ENCODE measurements at places on chromosomes 2 and 18.

DNA sequence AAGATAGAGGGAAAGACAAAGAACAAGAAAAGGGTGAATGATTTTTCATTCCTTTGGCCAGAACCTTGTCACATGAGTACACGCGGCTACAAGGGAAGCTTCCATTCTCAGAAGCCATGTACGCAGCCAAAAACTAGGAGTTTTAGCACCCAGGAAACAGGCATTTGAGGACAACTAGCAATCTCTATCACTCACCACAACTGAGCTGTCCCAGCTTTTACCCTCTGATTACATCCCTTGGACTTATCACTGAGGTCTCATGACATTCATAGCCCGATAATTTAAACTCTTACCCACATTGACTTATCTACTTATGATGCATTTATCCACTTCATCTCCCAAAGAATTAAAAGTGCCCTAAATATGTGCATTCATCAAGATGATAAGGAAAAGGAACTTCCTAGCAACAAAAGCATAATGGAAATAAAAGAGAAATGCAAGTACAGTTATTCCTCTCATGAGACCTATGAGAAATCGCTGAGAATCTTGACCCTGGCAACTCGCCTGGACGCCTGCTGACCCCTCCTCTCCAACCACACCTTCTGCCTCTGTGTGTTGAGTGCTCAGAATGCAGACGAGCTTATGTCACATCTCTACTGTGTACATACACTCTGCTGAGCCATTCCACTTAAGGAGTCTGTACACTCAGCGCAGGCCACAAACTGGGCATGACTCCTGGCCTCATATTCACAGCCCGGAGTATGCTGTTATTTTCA lies 28.7 kb upstream of the MFSD6 start:
- DNase-seq: no peak

DNA sequence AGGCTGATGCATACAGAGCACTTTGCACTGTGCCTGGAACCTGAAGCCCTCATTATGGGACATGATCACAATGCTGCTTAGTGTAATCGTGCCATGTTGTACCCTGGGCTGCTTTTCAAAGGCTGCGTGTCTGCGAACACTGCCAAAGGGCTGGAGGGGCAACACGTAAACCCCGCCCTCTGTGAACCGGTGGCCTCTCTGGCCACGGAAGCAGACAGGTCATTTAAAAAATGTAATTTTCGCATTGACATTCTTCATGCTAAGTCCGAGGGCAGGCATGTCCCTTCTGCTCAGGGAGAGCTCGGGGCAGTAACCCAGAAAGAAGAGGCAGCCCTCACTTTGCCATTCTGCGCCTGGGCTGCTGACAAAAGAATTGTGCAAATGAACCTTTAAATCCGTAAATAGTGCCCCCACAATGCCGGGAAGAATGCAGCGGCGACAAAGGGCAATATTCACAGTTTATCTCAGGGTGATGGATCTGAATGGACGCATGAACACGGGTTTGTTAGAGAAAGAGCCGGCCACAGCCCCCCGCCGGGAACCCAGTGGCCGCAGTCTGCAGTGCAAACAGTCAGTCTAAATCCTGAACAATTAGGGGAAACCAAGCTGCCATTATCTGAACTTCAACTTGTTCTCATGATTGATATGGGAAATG lies 226.1 kb downstream of the MYCN start:
- DNase-seq: no peak

DNA sequence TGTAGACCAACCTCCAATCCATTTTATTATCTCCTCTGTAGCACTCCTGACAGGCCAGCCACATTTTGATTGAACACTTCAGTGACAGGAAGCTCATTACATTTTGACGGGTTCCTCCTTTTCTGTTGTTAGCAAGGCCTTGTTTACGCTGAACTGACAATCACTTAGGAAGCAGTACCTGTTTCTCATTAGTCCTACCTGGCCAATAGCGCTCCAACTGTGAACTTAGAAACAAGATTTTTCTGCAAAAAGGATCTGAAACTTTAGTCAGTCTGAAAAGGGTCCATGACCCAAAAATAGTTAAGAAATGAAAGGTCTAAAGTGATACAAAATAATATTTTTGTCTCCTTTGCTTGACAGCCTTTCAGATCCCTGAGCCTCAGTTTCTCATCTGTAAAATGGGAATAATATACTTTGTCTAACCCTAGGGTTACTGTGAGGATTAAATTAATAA lies 119.6 kb upstream of the MSTN start:
- no peak for DNase-seq

- no peak for DNase-seq
Observed at GRCh38 chr18:46413684-46414083, 243.3 kb downstream of the LOXHD1 start.

DNA sequence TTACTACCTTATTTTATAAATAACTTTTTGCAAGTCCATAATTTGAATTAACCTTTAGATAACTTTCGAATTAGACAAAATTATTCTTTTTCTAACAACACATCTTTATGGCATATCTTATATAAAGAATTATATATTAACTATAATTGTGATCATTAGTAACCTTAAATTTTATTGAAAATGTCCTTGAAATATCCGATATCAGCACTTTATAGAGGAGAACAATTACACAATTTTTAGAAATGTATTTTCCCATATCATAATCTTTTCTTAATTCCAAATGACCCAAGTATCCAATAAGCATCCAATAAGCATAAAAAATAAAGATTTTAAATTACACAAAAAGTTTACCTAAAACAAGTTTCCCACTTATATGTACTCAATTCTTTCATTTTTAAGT lies 7.3 kb upstream of the GCC2 start:
- DNase-seq: no peak

GRCh38 chr2:65067806-65068553 lies 11.8 kb downstream of the CEP68 start:
- DNase-seq: no peak

GRCh38 chr2:198890490-198890889 lies 567.2 kb downstream of the SATB2 start:
- DNase-seq: no peak

GRCh38 chr2:187684174-187684573 lies 129.9 kb upstream of the TFPI start:
- DNase-seq: no peak

DNA sequence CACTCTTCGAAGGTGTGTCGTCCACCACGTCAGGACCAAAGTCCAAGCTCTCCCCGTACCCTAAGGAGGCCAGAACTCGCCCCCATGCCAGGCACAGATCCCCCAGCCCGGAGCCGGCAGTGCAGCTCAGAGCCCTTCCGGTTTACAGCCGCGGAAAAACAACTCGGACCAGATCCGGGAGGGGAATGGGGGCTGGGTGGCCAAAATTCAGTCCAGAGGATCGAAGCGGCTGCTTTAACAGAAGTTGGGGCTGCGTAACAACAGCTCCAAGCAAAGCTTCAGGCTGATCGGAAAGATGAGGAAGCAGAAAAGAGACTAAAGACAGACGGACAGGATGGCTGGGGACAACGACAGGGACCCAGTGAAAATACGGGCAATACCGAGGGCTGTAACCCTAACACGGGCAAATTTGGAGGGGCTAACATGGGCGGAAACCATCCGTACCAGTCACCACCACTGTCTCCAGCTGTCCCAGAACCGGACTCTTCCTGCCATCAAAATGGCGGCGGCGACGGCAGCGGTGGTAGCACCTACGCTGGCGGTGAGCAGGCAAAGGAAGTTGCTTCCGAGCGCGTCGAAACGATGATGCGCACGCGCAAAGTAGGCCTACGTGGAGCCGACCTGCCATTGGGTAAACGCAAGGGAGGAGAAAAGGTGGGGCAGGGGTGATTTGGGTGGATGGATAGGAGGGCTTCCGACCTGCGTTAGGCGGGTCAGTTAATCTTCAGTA lies at the start of gene MMADHC:
TSS of gene MMADHC (minus strand) at position 556 of the 730 bp plus-strand sequence. CDS start 678 bp downstream, outside the sequence.
- DNase-seq: peak; percentile 94

DNA sequence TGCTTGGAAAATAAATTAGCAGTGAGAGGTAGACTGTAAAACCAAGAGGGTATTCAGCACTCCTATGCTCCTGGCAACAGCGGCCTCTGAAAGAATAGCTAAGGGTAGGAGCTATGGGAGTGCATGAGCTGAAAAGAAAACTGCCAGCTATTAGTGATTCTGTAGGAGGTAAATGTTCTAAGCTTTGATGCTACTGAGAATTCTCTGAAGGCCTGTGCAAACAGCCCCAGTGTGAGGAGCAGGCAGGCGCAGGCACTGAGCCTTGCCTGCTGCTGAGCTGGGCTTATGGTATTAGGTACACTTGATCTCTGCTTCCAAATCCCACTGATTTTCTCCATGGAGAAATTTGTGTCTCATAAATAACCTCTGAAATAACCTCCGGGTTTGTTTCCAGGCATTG lies 86.7 kb downstream of the NYAP2 start:
- no peak for DNase-seq

DNA sequence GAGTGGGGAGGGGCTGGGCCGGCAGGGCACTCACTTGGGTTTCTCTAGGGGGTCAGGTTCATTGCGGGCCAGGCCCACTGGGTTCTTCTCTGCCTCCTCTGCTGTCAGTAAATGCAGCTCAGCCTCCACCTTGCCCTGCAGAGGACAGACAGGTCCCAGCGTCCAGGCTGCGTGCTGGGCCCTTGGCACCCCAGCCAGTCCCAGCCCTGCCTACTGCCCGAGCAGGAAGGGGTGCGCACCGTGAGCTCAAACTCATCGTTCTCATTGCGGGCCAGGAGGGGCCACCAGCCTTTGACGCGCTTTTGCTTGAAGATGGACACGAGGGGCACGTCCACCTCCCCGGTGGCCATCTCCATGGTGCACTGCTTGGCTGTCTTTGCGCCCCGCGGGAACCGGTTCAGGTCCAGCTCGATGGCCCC lies 17.3 kb downstream of the OTOF start:
- DNase-seq: no peak

GRCh38 chr18:39796393-39796792 lies 2158.6 kb upstream of the PIK3C3 start:
- no peak for DNase-seq

DNA sequence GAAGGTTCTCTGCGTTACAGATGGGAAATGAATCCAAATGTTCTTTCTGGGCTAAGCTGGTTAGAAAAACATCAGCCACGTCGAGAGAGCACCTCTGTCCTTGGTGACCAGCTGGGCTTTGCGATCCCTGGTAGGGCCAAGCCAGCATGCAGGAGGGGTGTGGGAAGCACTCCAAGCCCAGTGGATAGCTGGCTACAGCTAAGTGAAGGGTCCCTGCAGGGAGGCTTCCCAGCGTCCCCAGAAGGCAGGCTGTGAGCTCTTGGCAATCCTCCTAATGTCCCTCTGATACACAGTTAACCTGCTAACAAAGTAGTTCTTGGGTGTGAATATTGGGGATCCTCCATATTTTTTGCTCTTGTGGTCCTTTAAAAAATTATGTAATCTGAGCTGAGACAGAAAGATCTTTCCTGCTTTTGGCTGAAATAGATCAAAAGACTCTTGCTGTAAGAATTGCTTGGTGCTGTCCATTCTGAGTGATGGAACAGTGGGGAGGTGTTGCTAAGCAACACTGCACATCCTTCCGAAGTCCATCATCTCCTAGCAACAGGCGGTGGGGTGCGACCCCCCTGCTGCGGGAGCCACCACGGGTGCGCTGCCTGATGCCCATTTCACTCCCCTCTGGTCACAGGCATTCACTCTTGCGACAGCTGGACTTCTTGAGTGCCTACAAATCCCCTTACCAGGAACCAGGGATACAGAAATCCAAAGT lies 88.5 kb upstream of the UXS1 start:
- DNase-seq: no peak

DNA sequence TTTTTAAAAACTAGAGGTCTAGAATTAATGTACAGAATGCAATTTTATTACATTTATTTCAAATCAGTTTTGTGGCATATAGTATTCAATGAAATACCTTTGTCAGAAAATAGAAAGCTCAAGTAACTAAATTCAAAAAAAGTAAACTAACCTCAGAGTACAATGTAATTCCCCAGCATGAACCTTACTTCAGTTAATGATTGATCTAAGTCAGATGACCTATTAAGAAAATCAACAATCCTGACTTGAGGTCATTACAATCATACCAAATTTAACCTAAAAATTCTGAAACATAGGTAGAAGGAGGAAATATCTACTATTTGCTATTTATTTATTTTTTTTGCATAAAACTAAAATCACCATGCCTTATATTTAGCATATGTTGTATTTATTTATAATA lies 142.9 kb downstream of the CCDC102B start:
- no peak for DNase-seq
